ENCODE measurements at places on chromosomes 1 and 21. TPM values are rescaled to one million over a fixed set of nuclear protein-coding genes. Genes with fewer than 3 reads are reported as not detected.

GRCh38 chr1:42784946-42785693 lies at the start of gene TMEM269:
TSS of gene TMEM269 (plus strand) at chr1:42784991. CDS start at chr1:42789894, 4,903 bp downstream.
- H3K27ac ChIP-seq: no peak within 1 kb of the TSS
- H3K27me3 ChIP-seq: no peaks in the 10 kb centered on the region
- DNase-seq: peak; percentile 37
- no peaks in the 10 kb centered on the region for H3K4me1 ChIP-seq

The PCP4L1 gene
- polyA plus RNA-seq: not detected

GRCh38 chr1:79059341-79059740 lies 52.8 kb upstream of the ADGRL4 start:
- H3K4me3 ChIP-seq: no peak overlapping the region
- H3K4me1 ChIP-seq: no peaks in the 10 kb centered on the region
- H3K36me3 ChIP-seq: no peaks in the 10 kb centered on the region
- DNase-seq: no peak
- H3K27me3 ChIP-seq: no peaks in the 10 kb centered on the region
- H3K27ac ChIP-seq: no peak overlapping the region

DNA sequence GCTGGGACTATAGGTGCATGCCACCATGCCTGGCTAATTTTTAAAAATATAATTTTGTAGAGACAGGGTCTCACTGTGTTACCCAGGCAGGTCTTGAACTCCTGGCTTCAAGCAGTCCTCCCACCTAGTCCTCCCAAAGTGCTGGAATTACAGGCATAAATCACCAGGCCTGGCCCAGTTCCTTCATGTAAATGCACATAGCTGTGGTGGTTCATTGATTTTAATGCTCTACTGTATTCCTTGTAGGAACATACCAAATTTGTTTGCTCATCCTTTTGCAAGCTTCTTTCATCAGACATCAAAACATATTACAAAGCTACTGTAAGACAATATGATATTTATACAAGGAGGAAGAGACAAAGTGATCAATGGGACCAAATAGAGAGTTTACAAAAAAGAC lies 237.5 kb upstream of the ESRRG start:
- no peak overlapping the region for H3K27ac ChIP-seq
- no peak overlapping the region for H3K4me3 ChIP-seq
- H3K4me1 ChIP-seq: no peaks in the 10 kb centered on the region
- H3K27me3 ChIP-seq: no peaks in the 10 kb centered on the region
- no peaks in the 10 kb centered on the region for H3K36me3 ChIP-seq
- no peak for DNase-seq

DNA sequence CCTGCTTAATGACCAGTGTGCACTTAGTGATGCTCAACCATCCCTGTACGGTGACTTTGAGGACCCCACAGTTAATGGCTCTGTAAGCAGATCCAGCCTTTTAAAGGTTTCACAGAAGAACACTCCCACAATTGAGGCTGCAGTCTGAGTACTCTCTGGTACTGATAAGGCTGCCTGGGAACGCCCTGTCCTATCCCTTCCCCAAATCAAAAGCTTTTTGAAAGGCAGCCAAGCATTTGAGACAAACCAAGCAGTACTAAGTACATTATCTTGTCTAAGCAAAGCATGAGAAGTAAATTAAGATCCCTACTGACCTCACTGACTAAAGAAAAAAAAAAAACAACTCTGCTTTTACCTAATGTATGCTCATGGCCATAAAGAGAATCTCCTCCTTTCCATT lies 60.7 kb downstream of the SH3GLB1 start:
- no peaks in the 10 kb centered on the region for H3K27me3 ChIP-seq
- DNase-seq: no peak
- no peak overlapping the region for H3K4me3 ChIP-seq
- H3K36me3 ChIP-seq: no peaks in the 10 kb centered on the region
- H3K27ac ChIP-seq: no peak overlapping the region
- H3K4me1 ChIP-seq: peaks cover 6% of the 10 kb centered on the region

GRCh38 chr1:12529640-12530174 lies 88.3 kb downstream of the DHRS3 start:
- H3K27ac ChIP-seq: no peak overlapping the region
- H3K27me3 ChIP-seq: no peaks in the 10 kb centered on the region
- H3K4me3 ChIP-seq: no peak overlapping the region
- no peaks in the 10 kb centered on the region for H3K36me3 ChIP-seq
- peaks cover 27% of the 10 kb centered on the region for H3K4me1 ChIP-seq
- no peak for DNase-seq

DNA sequence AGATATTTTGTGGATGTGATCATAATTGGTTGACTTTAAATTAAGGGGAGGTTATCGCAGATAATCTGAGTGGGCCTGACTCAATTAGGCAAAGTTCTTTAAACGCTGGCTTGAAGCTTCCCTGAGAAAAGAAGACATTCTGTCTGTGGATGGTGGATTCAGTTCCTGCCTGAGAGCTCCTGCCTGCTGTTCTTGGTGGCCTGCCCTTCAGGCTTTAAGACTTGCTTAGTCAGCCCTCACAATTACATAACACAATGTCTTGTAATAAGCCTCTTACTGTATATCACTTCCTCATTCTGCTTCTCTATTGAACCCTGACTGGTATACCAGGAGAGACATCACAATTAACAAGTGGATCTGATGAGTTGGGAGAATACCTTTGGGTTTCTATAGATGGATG lies 50.2 kb downstream of the KCNJ6 start:
- no peaks in the 10 kb centered on the region for H3K36me3 ChIP-seq
- no peaks in the 10 kb centered on the region for H3K27me3 ChIP-seq
- H3K4me1 ChIP-seq: no peaks in the 10 kb centered on the region
- DNase-seq: peak; percentile 27
- no peak overlapping the region for H3K4me3 ChIP-seq

DNA sequence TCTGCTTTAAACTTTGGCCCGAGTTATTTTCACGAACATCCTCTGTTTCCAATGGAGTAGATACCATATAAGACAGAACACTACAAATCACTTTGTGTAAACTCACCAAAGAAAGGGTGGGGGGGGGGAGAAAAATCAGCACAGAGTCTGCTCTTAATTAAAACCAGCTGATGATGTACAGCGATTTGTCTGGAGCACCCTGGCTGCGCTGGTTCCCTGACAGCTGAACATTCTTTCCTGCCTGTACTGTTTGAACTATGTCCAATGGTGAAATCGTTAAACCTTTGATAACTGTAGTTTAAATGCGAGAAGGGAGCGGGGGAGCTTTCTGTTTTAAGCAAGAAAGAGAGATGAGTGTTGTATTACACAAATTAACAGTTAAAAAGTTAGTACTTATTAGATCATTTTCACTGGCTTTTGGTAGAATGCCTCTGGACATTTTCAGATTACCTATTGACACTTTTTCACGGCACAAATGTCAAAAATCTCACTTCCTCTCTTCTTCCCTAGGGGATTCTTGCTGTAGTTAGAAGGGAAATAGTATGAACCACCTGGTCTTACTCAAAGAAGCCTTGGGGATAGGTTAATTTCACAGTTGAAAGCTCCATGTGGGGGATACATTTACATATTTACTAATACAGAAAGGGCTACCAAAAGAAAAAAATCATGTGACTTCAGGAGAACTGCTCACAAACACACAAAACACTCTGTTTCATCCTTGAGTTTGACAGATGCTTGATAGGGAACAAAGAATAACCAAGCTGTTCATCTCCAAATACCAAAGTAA lies 140.2 kb upstream of the RUNX1 start:
- no peaks in the 10 kb centered on the region for H3K4me1 ChIP-seq
- no peaks in the 10 kb centered on the region for H3K36me3 ChIP-seq
- H3K4me3 ChIP-seq: no peak overlapping the region

The FCN3 gene
- polyA plus RNA-seq: 72.8 TPM

GRCh38 chr1:41870076-41870562 lies 48.6 kb downstream of the HIVEP3 start:
- H3K36me3 ChIP-seq: no peaks in the 10 kb centered on the region
- H3K27ac ChIP-seq: no peak overlapping the region
- no peak overlapping the region for H3K4me3 ChIP-seq
- H3K27me3 ChIP-seq: no peaks in the 10 kb centered on the region
- DNase-seq: no peak
- no peaks in the 10 kb centered on the region for H3K4me1 ChIP-seq

GRCh38 chr1:49297783-49298182 lies 521.1 kb upstream of the BEND5 start:
- no peaks in the 10 kb centered on the region for H3K27me3 ChIP-seq
- no peak for DNase-seq
- no peak overlapping the region for H3K27ac ChIP-seq

GRCh38 chr21:34129039-34129891 lies 55.9 kb downstream of the MRPS6 start:
- H3K4me1 ChIP-seq: peaks cover 58% of the 10 kb centered on the region
- peak overlapping the region; percentile 91 for H3K27ac ChIP-seq
- DNase-seq: peak; percentile 80

The NOS1AP gene
- 12.0 TPM for polyA plus RNA-seq

DNA sequence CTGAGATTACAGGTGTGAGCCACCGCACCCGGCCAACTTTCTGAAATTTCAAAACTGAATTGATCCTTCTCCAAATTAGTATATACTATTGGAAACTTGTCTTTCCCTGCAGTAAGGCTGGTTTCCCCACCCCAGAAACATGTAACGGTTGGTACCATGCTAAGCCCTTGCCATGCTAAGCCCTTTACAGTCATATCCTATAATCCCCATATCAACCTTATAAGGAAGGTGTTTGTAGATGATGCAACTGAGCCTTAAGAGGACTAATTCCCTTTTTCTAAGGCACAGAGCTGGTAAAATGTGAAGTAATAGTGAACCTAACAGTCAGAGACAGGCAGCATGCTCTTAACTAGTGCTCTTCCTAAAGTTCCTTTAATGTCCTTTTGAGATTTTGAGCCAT lies 413.7 kb downstream of the DISC1 start:
- H3K27ac ChIP-seq: no peak overlapping the region
- H3K36me3 ChIP-seq: no peaks in the 10 kb centered on the region
- no peaks in the 10 kb centered on the region for H3K27me3 ChIP-seq
- no peaks in the 10 kb centered on the region for H3K4me1 ChIP-seq
- no peak for DNase-seq

- H3K27ac ChIP-seq: no peak overlapping the region
- H3K4me3 ChIP-seq: no peak overlapping the region
- H3K27me3 ChIP-seq: no peaks in the 10 kb centered on the region
- H3K4me1 ChIP-seq: no peaks in the 10 kb centered on the region
- H3K36me3 ChIP-seq: no peaks in the 10 kb centered on the region
Observed at GRCh38 chr1:221991221-221991620, 249.3 kb upstream of the DUSP10 start.

The AMPD1 gene
- polyA plus RNA-seq: not detected

The SDHC gene
- 404 TPM for polyA plus RNA-seq

DNA sequence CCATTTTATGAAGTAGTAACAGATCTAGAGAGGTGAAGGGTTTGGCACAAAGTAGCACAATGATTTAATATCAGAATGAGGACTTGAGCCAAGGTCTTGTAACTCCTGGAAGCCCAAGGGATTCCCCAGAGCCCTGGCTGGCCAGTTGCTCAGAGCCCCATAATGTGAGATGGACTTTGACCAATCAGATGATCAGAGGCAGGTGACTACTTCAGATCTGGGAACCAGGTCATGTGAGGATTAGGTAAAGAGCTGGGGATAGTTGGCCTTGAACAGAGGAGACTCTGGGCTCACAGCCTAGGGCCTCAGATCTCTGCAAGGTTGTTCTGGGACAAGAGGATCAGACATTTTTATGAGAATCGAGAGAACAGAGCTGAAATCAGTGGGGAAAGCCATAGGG lies 18.9 kb downstream of the SHISAL2A start:
- H3K4me1 ChIP-seq: no peaks in the 10 kb centered on the region
- DNase-seq: peak; percentile 73
- no peaks in the 10 kb centered on the region for H3K27me3 ChIP-seq
- no peak overlapping the region for H3K4me3 ChIP-seq

- peak overlapping the region; percentile 46 for H3K4me3 ChIP-seq
- H3K27ac ChIP-seq: peak overlapping the region; percentile 94
- H3K27me3 ChIP-seq: no peaks in the 10 kb centered on the region
- H3K36me3 ChIP-seq: no peaks in the 10 kb centered on the region
- H3K4me1 ChIP-seq: no peaks in the 10 kb centered on the region
Observed at GRCh38 chr21:45555557-45556301, 13.5 kb upstream of the SLC19A1 start.

DNA sequence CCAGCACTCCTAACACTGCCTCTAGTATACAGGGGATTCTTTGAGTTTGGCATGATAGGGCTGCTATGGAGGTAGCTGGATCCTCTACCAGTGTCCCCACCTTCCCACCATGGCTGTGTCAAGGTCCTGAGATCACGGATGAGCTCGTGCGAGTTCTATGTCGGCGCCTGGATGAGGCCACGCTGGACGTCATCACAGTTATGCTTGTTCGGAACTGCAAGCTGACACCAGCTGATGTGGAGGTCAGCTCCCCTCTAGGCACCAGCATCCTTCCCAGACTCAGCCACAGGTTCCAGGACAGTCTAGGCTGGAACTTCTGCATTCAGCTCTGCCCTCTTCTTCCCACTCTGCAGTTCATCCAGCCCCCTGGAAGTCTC lies 15.2 kb downstream of the HYI start:
- peak; percentile 5 for DNase-seq
- no peak overlapping the region for H3K4me3 ChIP-seq
- H3K27me3 ChIP-seq: no peaks in the 10 kb centered on the region
- H3K36me3 ChIP-seq: peaks cover 64% of the 10 kb centered on the region
- H3K27ac ChIP-seq: no peak overlapping the region
- no peaks in the 10 kb centered on the region for H3K4me1 ChIP-seq

The HES3 gene
- polyA plus RNA-seq: not detected

The SNIP1 gene
- polyA plus RNA-seq: 5.6 TPM

DNA sequence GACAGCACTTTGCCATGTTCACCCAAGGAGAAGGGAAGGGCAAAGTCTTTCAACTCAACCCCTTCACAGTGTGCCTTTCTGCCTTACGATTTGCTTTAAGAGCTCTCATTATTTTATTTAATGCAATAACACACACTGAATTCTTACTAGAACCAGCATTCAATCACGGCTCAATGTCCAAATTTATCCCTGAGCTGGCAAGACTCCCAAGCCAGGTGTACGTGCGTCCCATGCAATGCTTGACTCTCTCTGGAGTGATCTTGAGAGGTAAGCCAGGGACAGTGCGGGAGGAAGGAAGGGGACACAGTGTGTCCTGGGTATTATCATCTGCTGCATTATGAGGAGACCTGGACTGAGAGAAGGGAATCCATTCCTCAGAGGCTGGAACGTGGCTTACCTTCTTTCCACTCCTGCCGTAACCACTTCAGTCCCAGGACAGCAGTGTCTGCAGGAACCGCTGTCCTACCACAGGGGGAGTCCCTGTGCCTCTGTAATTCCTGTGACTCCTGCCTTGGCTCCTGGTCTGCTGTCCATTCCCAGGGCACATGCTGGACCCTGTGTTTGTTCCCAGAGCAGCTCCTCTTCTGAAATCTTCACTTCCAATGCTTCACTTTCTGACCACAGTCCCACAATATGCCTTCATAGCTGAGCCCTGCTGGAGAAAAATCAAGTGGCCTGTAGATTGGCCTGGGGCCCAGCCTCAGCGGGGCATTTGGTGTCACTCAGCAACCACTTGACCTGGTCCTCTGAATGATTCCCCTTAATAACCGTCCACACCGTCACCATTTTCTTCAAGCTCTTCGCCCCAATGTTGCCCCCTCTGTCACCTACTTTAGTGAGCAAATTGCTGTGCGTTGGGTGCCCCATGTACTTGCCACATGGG lies 28.6 kb upstream of the STUM start:
- no peak overlapping the region for H3K4me3 ChIP-seq
- no peaks in the 10 kb centered on the region for H3K4me1 ChIP-seq
- no peaks in the 10 kb centered on the region for H3K36me3 ChIP-seq
- no peak for DNase-seq
- H3K27me3 ChIP-seq: no peaks in the 10 kb centered on the region
- H3K27ac ChIP-seq: no peak overlapping the region

The REN gene
- 0.80 TPM for polyA plus RNA-seq

The CASQ2 gene
- 1.3 TPM for polyA plus RNA-seq

GRCh38 chr21:44923480-44924084 lies 2.9 kb upstream of the ITGB2 start:
- no peak overlapping the region for H3K4me3 ChIP-seq
- H3K4me1 ChIP-seq: no peaks in the 10 kb centered on the region
- peaks cover 21% of the 10 kb centered on the region for H3K27me3 ChIP-seq
- no peak for DNase-seq

The MATN1 gene
- polyA plus RNA-seq: 0.08 TPM

The C1orf53 gene
- polyA plus RNA-seq: 15.4 TPM

The LAMC1 gene
- 12.3 TPM for polyA plus RNA-seq
